ENCODE measurements at places on chromosomes 3 and 15.
A peak's percentile ranks its signal among the peaks of the same experiment; 100 is the strongest.

- peak; percentile 73 for DNase-seq
These were observed 143.4 kb upstream of the RASGRP1 start for GRCh38 chr15:38707802-38708671.

DNA sequence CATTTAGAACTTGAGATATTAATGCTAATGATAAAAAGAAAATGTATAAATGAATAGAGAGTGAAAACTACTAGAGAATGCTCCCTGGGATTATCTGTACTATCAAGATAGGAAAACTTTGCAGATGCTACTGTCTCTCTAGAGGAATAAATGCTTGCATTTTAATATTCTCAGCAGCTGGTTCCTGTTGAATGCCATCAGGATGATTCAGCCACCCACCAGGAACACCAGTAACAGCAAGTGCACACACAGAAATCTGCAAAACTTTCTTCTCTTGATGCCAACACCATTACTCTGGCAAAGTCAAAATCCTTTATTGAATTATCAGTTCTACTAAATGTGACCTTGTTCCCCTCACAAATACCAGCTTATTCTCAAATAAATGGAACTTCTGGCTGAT, 148.4 kb downstream of the TIGIT start:
- DNase-seq = no peak

DNA sequence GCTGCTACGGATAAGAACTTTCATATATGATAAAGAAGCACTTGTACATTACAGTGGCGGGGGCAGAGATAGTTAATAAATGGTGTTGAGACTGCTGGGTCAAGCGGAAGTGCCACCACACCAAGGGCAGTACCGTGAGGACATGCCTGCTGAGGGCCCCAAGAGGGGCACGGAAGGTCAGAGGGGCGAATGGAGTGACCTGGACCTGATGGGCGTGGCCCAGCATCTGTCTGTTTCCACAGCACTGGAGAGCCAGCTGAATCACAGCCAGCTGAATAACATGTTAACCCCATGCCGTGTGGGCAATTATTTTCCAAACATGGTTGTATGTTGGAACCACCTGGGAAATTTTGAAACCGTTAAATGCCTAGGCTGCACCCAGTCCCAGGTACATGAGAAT, 37.2 kb downstream of the ANKDD1A start:
- no peak for DNase-seq

GRCh38 chr15:81263477-81263876, 60.5 kb downstream of the STARD5 start:
- no peak for DNase-seq

GRCh38 chr15:45635763-45636292, 999 bp downstream of the SQOR start:
- DNase-seq = no peak

DNA sequence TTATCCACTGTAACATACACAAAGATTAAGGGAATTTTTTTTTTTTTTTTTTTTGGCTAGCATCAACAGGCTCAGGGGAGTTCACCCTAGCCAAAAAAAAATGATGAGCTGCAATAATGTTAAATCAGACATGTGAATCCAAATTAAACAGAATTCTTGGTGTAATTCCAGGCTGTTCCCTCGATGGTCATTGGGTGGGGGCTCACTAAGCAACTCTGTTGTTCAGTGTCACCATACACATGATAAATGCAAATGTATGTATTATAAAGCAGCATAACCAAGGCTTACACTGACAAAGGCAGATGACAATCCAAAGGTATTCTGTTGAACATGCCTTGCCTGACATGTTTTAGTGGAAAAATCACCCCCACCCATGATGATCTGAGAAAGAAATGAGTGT, 29.0 kb downstream of the IL1RAP start:
- no peak for DNase-seq

- no peak for DNase-seq
These were observed 94.8 kb upstream of the FEZF2 start for GRCh38 chr3:62467966-62468722.

DNA sequence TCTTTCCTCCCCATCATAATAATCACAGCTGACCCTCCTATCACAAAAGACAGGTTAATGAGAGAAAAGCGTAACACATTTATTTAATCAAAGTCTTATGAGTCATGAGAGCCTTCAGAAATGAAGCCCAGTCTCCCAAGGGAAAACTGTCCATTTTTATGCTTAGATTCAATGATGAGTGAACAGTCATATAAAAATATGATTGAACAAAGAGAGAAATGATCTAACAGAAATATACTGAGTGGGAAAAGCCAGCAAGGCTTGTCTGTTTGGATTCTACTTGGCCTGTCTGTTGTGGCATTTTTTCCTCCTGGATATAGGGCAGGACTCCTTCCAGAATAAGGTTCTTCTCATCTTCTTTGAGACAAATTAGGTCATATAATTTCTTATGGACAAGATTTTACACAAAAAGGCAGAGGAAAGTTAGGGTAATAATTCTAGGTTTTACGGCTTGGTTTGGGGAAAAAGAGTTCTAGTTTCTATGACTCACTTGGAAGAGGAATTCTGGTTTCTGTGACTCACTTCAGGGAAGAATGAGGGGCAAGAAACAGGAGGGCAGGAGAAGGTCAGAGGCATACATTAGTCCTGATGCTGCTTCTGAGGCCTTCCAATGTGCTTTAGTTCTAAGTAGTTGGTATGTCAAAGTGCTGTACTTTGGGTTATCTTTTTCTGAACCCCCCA, 534.2 kb downstream of the ZIC1 start:
- DNase-seq = no peak

GRCh38 chr3:88704338-88704737, 403.1 kb upstream of the EPHA3 start:
- DNase-seq = no peak

DNA sequence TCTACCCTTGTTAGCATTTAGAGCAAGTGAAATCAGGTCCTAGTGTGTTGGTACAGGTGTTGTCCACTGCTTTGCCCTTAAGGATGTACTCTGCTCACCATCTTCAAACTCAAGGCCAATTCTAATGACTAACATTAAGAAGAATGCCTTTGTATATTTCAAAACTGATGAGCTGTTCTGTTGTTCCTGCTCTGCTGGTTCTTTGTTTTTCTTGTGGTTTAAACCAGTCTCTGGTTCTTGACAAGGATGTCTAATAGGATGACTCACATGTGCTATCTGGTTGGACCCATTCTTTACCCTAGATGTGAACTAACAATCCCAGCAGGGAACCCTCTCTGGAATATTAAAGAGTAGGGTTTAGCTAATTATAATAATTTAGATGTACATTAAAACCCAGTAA, 17.3 kb downstream of the ABHD5 start:
- no peak for DNase-seq

DNA sequence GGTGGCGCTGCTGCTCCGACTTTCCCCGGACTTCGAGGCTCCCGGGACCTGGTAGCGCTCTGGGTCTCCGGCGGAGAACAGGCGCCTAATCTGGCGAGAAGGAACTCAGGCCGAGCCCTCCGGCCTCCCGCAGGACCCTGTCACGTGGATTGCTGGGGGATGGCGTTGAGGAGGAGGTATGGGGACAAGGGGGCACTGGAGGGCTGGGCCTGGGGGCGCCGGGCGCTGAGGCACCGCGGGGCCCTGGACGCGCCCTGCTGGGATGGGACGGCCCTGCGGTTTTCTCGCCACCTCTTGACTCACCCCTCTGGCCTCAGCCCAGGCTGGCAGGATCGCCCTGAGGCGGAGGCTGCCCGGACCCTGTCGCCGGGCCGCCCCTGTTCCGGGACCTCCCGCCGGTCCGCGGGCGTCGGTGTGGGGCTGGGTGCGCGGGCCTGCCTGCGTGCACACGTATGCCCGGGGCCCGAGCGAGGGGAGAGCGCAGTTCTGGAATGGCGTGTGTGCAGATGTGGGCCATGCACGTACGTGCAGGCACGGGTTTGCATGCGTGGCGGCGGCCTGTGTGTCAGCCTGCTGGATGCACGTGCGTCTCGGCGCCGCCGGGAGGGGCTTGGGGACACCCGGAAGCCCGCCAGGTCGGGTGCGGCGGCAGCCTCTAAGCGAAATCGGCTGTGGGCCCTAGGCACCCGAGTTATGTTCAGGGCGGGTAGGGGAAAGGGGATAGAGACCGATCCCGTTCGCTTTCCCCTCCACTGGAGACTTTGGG, 752 bp downstream of the C15orf39 start:
- DNase-seq = peak; percentile 91

DNA sequence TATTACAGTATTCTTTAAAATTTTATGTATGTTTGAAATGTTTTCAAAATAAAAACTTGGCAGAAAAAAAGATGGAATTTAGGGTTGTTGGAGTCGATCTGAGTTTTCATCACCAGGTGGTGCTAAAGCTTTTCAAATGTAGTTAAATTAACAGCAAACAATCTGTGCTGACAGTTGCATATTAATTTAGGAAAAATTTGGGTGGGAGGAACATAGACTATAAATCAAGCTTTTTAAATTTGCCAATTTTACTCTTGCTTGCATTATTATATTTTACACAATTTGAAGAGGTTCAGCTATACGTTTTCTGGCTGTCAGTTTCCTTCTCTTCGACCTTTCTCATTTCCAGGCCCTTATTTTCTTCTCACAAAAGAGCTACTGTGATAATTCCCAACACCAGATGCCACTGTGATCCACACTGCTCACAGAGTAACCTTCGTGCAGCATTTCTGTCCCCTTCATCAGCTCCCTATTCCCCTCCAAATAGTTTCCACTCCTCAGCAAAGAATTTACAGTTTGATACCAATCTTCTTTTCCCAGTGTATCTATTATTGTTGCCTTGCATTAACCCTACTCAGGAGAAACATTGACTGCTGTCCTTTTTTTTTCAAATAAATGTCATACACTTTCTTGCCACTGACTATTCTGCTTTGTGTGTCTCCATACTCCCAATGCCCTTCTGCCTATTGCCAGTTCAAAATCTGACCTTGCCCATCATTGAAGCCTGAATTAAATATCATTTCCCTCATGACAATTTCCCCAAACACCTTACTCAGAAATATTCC, 53.4 kb upstream of the EIF5A2 start:
- peak; percentile 69 for DNase-seq

DNA sequence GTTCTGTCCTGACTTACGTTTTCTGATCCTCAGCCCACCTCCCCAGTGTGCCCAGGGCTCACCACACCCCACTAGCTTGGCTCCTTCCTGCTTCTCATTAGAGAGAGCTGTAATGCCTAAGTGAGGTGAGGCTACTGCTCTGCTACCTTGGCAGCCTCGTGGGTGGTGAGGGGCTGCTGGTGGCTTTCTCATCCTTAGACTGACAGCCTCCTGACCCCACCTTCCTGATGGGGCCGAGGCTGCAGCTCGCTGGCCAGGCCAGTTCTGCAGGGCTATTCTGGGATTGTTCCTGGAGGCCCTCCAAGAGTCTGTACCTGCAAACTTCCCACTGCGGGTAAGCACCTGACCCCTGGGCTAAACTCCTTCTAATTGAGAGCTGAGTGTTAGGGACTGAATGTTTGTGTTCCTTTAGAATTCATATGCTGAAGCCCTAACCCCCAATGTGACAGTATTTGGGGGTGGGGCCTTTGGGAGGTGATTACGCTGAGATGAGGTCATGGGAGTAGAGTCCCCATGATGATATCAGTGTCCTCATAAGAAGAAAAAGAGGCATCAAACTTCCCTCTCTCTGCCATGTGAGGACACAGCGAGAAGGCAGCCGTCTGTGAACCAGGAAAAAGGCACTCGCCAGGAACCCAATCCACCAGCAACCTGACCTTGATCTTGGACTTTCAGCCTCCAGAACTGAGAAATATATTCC, 38.1 kb upstream of the IQSEC1 start:
- DNase-seq = no peak

GRCh38 chr3:12229896-12230295, 59.0 kb upstream of the PPARG start:
- no peak for DNase-seq

GRCh38 chr3:172208586-172209332, 169.4 kb downstream of the FNDC3B start:
- DNase-seq = no peak

DNA sequence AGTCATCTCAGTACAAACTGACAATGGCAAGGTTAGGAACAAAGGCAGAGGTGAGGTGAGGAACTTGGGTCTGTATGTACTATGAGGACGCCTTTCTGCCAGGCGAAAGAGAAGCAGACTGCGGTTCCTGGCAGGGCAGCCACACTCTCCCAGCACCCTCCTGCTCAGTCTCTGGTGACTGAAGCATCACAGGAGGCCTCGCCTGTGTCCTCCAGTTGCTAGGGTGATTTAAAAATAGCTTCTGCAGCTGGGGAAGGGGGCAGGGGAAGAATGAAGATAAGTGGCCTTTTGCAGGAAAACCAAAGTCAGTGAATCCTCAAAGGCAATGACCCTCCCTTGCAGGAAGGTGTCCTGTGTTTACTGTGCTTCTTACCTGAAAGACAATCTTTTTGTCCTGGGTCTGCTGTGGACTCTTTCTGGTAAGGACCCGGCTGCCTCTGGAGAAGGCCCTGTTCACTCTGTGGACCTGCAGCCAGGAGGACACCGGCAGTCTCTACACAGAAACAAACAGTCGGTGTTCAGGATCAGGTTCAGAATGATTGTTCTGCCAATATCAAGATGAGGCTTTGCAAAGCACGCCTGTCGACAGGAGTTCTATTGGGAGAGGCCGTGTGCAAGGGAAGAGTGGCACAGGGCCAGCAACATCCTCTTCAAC, 65.7 kb upstream of the DGKG start:
- no peak for DNase-seq

GRCh38 chr3:65751123-65751700, 287.5 kb downstream of the MAGI1 start:
- DNase-seq = peak; percentile 40

- DNase-seq = no peak
These were observed 37.3 kb upstream of the TNIK start for GRCh38 chr3:171497468-171497867.

All from hematopoietic multipotent progenitor cell treated with erythropoietin and hydrocortisone succinate and interleukin-3 and kit ligand, for 4 days (in vitro differentiated cells).